ENCODE measurements at places on chromosomes 7 and 10.

GRCh38 chr10:74677951-74678350 lies 148.4 kb upstream of the KAT6B start:
- no peak for DNase-seq

GRCh38 chr10:108443636-108444035 lies 1279.1 kb upstream of the SORCS1 start:
- no peak for DNase-seq

DNA sequence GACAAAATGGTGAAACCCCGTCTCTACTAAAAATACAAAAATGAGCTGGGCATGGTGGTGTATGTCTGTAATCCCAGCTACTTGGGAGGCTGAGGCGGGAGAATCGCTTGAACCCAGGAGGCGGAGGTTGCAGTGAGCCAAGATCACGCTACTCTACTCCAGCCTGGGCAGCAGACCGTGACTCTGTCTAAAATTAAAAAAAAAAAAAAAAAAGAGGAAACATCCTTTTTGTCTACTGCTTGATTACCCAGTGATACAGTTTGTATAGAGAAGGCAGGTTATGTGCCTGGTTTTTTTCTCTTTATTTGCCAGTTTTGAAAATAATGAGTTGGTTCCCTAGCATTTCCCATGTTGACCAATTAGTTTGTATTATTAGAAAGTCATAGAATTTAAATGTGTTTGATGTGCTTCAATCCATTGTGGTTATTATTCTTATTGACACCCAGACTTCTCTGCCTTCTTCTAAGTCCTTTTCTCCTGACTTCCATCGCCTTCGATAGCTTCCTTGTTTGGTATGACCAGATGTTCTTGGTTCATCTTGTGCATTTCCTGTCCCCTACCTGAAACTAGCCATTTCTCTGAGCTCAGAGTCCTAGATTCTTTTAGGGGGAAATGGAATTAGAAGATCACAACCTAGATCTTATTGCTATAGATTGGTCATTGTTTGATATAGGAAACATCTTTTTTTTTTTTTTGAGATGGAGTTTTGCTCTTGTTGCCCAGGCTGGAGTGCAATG lies 43.2 kb downstream of the VKORC1L1 start:
- no peak for DNase-seq

GRCh38 chr7:16693601-16694318 lies 47.8 kb downstream of the BZW2 start:
- no peak for DNase-seq

- DNase-seq = no peak
Measured at GRCh38 chr10:103889121-103889720, 28.8 kb downstream of the STN1 start.
